Panc1 (cell line): ENCODE measurements at places on chromosomes 6 and 20. TPM values are rescaled to one million over a fixed set of nuclear protein-coding genes. Genes with fewer than 3 reads are reported as not detected.

DNA sequence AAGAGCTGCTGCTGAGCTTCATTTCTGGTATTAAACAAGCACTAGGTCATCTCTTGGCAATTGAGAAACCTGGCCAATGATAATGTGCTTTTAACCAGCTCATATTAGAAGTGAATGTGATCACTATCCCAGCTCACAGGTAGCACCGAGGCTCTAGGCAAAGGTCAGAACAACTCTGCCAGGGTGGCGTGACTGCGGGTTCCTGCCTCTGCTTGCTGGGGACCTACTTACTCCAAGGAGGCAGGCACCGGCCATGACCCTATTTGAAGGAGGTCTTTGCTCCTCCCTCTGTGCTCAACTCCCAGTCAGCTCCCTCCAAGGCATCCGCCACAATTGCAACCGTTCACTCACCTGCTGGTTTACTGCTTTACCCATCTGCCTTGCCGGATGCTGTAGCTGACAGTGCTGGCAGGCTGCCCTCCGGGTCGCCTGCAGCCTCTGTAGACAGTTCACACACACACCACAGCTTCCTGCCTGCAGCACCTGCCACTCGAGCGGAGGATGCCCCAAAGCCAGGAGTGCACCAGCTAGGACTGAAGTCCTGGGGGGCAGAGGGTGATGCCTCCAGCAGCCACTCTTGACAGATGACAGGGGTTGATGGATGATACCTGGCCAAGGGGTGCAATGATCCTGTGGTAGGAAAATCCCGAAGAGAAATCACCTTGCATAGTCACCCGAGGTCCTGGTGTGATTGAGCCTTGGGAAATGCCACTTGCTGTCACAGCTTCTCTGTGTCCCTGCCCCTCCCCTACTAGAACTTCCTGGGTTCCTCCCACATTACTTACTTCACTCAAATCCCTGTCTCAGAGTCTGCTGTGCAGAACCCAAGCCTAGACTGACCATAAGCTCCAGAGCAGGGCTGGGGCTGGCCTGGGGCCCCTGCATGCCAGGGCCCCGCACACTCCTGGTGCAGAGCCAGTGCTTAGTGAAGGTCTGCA, 8.8 kb upstream of the VSX1 start:
- DNase-seq, result no peak

- DNase-seq, result no peak
Measured at GRCh38 chr20:7849675-7850074, 90.6 kb downstream of the HAO1 start.

DNA sequence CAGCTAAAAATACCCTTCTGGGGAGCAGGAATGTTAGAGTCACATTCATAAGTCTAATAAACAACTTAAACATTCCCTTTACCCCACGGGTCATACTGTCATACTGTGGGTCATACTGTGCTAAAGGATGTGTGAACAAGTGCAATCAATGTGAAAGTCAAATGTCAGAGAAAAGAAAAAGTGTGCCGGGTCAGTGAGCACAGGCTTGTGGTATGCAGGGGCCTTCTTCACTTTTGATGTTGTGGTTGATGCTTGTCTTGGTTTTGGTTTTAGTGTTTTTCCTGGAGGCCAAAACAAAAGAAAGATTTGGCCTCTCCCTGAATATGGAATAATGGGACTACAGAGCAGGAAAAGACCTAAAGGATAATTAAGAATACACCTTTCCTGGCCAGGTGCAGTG, 267.9 kb upstream of the PLN start:
- DNase-seq, result no peak

DNA sequence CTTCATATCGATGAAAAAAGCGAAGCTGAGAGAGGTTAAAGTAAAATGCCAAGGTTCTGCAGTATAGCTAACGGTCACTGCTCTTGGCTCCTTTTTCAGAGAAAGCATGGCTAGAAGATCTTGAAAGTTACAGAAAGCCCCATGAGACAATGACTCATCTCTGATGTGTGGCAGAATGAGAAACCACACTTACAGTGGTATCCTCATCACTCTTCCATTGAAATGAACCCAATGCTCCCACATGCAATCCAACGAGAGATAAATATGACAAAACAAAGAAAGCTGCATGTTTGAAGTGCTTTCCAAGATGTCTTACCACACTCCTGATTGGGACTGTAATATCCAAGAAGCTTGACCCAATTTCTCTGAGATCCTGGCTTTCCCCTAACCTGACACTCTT, 694.9 kb downstream of the PRKN start:
- no peak for DNase-seq

- no peak for DNase-seq
Measured at GRCh38 chr6:7264686-7265384, 48.2 kb downstream of the SSR1 start.

- DNase-seq, result no peak
Measured at GRCh38 chr6:123127807-123128206, 131.8 kb downstream of the CLVS2 start.

The EYA2 gene
- total RNA-seq, result 1.9 TPM

GRCh38 chr6:31821301-31822035, 6.1 kb upstream of the HSPA1B start:
- DNase-seq, result no peak

GRCh38 chr6:154440022-154440421, 70.5 kb downstream of the CNKSR3 start:
- no peak for DNase-seq

DNA sequence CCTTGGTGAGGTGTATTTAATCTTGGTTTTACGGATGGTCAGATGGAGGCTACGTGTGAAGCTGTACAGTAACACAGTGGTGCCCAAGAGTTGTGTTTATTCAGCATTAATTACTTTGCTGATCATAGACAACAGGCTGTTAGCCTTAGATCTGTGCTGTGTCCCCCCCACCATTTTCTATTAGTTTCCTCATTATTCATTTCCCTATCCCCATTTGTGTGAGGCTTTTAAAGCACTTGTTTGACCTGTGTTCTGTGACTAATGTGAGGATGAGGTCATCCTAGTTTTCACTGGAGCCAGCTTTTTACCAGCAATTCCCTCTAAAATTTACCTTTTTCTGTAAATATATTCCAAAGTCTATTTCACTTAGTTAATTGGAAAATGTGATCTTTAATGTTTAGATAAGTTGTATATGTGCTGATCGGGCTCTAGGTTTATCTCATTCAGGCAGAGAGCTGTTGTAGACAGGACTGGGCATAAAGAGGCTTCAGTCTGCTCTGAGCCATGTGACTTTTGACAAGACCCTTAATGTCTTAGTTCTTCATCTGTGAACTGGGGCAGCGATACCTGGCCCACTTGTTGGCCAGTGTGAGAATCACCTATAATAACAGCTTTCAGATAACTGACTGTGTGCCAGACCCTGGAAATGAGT, 8.4 kb downstream of the MAPRE1 start:
- DNase-seq, result no peak

The SULF2 gene
- total RNA-seq, result 1.4 TPM

The SAPCD1 gene
- 6.3 TPM for total RNA-seq

- no peak for DNase-seq
Measured at GRCh38 chr6:15960740-15961634, 167.9 kb upstream of the MYLIP start.

DNA sequence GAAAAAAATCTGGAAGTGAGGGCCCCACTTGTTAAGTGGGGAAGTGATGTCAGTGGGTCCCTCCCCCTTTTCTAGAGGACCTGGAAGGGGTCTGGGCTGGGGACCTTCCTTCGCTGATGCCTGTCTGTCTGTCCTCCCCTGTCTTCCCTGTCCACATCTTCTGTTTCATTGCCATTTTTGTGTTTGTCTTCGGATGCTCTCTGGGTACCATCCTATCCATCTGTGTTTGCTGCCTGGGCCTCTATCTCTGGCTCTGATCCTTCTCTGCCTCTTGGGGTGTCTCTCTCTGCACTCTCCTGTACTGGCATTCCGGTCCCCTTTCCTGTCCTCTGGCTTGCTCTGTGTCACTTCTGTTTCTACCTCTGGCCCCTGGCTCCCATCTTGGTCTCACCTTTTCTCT, 2.3 kb downstream of the TMEM151B start:
- DNase-seq, result no peak

The PRKN gene
- 0.46 TPM for total RNA-seq

The ABHD16B gene
- not detected for total RNA-seq

- peak; percentile 43 for DNase-seq
Measured at GRCh38 chr6:139708337-139709199, 334.1 kb upstream of the CITED2 start.

GRCh38 chr6:38640216-38640909, 634 bp upstream of the BTBD9 start:
- peak; percentile 50 for DNase-seq

GRCh38 chr6:54403096-54403495, 94.9 kb downstream of the TINAG start:
- no peak for DNase-seq

The BMP7 gene
- 11.5 TPM for total RNA-seq

DNA sequence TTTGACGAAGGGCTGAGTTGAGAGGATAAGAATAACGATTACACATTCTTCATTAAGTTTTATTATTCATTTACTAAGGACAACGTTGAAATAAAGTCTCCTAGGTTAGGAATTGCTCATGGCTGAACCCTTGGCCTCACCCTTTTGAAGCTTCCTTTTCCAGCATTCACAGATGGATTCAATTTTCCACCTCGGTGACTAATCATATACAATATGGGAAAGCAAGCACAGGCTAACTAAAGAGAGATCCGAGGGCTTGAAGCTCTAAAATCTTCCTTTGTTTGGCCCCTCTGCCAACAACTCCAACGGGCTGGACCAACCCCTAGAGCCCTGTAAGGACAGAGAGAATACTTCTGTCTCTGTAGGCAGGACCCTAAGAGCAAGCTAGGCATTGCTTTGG, 159.5 kb downstream of the SOD2 start:
- no peak for DNase-seq

The NKX2-4 gene
- not detected for total RNA-seq

GRCh38 chr6:8079126-8079525, 14.9 kb upstream of the BLOC1S5 start:
- no peak for DNase-seq

GRCh38 chr6:37947468-37947867, 127.9 kb downstream of the ZFAND3 start:
- DNase-seq, result no peak

The ENPP1 gene
- total RNA-seq, result 6.8 TPM

- DNase-seq, result no peak
Measured at GRCh38 chr6:124879110-124879991, 82.9 kb upstream of the RNF217 start.

DNA sequence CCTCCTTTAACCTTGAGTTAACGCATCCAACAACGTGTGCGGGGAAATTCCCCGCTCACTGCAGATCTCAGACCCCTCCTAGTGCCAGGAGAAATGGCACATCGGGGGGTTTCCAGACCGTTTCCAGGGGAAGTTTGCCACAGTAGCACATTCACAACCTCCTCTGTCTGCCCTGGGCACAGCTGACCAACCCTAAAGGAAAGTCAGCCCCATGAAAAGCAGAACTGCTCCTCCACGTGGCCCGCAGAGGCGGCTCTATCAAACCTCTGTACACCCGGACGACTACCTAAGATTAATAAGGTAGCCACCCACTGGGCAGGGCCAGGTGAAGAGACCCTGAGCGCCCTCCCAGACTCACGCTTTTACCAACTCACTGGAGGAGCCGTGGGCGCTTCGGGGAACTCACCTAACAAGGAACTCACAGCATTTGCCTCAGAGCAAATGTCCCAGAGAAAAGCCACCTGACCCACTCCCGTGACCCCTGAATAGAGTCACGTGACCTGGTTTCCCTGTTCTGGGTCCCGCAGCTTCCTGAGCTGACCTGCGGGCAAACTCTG, 93.1 kb downstream of the PRND start:
- no peak for DNase-seq

DNA sequence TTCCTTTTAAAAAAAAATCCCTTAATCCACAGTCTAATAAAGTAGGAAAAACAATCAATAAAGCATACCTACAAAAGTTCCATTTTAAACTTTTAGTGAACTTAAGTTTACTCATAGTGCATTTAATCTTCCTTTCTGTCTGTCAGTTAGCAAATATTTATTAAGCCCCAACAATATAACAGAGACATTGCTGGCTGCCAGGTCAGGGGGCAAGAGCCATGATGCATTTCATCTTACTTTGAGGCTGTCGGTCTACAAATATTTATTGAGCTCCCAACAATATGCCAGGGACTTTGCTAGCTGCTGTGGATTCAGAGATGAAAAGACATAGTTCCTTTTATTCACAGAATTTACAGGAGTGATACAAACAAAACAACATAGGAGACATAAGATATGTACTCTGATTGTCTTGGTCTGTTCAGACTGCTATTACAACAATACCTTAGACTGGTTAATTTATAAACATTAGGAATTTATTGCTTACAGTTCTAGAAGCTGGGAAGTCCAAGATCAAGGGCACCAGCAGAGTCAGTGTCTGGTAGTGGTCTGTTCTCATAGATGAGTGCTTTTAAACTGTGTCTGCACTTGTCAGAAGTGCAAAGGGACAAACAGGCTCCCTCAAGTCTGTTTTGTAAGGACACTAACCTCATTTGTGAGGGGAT, 118.6 kb downstream of the PLCB1 start:
- DNase-seq, result no peak

DNA sequence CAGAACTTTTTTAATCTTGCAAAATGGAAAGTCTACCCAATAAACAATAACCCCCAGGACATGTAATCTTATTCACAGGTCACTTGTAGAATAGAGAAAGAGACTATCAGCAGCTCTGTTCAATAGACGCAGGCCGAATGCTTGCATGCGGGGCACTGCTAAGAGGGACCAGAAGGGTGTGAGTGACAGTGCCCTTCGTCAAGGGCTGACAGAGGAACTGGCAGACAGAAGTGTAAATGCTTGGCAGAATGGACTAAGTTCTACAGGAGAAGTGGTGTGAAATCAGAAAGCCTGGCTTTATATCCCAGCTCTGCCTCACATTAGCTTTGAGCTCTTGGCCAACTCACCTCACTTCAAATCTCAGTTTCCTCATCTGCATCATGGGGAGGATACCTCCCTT, 21.0 kb downstream of the DDO start:
- no peak for DNase-seq

- no peak for DNase-seq
Measured at GRCh38 chr6:34418367-34418766, 7.5 kb downstream of the RPS10 start.

DNA sequence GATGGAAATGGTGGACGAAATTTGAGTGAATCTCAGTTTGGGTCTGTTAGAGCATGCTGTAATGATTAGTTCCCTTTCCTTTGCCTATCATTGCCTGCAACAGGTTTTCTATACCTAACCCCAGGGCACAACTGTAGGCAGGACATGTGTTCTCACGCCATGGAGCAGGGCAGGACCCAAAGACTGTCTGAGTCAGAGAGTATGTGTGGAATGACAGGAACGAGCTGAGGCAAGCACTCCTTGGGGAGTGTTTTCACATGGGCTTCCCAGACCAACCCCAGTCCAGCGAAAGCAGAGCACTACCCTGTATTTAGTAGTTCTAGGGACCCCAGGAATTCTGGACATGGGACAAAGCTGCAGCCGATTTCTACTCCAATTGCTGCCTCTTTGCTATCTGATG, 234.2 kb downstream of the HACE1 start:
- DNase-seq, result no peak

- no peak for DNase-seq
Measured at GRCh38 chr6:14149739-14150130, 32.2 kb downstream of the CD83 start.

GRCh38 chr6:35727231-35727934, 9.4 kb upstream of the ARMC12 start:
- no peak for DNase-seq

GRCh38 chr6:140554421-140554820, 1180.0 kb upstream of the CITED2 start:
- no peak for DNase-seq
